HCT116 (cell line): ENCODE measurements at places on chromosomes 4 and X. TPM values are rescaled to one million over a fixed set of nuclear protein-coding genes. Genes with fewer than 3 reads are reported as not detected.
A peak's percentile ranks its signal among the peaks of the same experiment; 100 is the strongest.

GRCh38 chr4:1465173-1466033 lies 59.2 kb upstream of the NKX1-1 start:
- H3K36me3 ChIP-seq, result no peaks in the 10 kb centered on the region
- no peak overlapping the region for H3K4me3 ChIP-seq
- no peaks in the 10 kb centered on the region for H3K27me3 ChIP-seq
- no peak overlapping the region for H3K27ac ChIP-seq
- no peak for DNase-seq

DNA sequence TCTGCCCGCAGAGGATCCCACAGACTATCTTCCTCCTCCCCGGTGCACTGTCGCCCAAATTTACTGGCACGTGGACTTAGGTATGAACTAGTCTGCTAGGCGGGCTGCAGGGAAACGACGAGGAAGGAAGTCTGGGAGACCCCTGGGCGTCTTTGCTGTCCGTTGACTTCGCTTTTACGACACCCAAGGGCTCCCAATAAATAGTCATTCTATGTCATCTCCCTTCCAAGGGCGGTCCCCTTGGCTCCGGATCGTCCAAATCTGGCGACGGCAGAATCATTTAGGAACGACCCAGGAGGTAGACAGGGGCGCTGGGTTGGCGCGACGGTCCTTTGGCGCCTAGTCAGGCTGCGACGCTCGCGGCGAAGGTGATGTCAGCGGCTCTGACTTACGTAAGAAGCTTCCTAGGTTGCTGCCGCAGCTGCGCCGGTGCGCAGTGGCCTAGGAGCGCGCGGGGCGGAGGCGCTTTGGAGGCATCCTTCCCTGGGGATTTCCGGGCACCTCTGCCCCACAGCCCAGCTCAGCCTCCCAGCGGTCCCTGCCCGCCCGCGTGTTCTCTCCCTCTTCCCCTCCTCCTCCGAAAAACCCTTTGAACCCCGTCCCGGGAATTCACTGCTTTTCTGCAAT lies 2.2 kb downstream of the NHS start:
- H3K36me3 ChIP-seq, result no peaks in the 10 kb centered on the region
- peak overlapping the region; percentile 55 for H3K27ac ChIP-seq

- H3K36me3 ChIP-seq, result no peaks in the 10 kb centered on the region
- no peak overlapping the region for H3K4me3 ChIP-seq
- H3K27me3 ChIP-seq, result no peaks in the 10 kb centered on the region
- no peak overlapping the region for H3K27ac ChIP-seq
- no peak for DNase-seq
These were observed 603.8 kb upstream of the PCDH7 start for GRCh38 chr4:30116401-30116800.

TCEAL9 gene
- total RNA-seq, result 28.8 TPM

- H3K27ac ChIP-seq, result no peak overlapping the region
- no peak overlapping the region for H3K4me3 ChIP-seq
- no peaks in the 10 kb centered on the region for H3K4me1 ChIP-seq
- H3K27me3 ChIP-seq, result no peaks in the 10 kb centered on the region
- no peaks in the 10 kb centered on the region for H3K36me3 ChIP-seq
These were observed 19.7 kb downstream of the FBXW7 start for GRCh38 chr4:152516156-152516555.

TENM3 gene
- 0.54 TPM for total RNA-seq
